ENCODE measurements at places on chromosomes 1 and 21.

DNA sequence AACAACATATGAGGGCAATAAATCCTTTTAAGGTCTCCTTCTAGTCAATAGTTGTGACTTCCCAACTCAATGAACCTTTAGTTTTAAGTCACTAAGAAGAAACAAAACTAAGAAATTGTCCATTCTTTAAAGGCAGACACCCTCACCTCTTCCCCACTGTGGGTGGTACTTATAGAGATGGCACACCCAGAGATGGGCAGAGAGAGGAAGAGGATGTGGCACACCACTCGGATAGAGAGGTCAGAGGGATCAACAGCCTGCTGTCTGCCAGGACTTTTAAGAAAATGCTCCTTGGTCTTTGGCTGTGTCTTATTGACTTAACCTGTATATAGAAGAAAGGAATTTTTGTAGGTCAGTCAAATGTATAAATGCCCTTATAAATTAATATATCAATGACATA, 45.1 kb downstream of the FASLG start:
- DNase-seq = no peak

DNA sequence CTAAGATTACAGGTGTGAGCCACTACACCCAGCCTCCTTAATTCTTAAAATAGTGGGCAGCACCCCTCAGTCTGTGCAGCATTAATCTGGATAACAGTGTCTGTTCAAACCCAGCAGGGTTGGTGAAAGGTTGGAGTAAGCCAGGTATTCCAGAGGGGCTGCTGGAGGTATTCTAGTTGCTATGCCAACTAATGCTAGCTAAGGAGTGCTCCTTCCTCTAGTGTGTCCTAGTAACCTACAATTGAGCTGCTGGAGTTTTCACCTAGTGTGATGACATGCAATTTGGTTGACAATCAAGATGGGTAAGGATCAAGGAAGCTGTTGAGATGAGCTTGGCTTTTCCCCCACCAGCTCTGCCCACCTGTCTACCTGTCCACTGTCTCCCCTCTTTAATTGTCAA, 100.2 kb upstream of the IPO9 start:
- no peak for DNase-seq

DNA sequence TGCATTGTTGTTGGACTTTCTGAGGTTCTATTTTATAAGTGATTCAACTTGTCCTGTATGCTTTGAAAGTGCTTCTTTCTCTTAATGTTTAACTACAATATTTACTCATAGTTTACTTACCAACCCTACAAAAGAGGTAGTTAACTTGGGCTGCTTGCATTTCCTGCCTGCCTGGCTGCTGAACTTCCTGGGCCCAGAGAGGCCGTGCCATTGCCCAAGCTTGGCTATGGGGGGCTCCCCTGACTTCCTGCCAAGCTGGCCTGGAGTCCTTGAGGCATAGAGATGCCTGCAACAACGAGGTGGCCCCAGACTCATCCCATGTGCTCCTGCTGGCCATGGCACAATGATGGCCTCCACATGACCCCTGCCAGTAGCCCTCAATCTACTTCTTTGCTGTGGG, 361.6 kb upstream of the PLD5 start:
- DNase-seq = no peak

GRCh38 chr1:186046437-186047211, 312.4 kb downstream of the HMCN1 start:
- no peak for DNase-seq

- DNase-seq = no peak
Measured at GRCh38 chr1:20233866-20234265, 47.5 kb upstream of the PLA2G2C start.

DNA sequence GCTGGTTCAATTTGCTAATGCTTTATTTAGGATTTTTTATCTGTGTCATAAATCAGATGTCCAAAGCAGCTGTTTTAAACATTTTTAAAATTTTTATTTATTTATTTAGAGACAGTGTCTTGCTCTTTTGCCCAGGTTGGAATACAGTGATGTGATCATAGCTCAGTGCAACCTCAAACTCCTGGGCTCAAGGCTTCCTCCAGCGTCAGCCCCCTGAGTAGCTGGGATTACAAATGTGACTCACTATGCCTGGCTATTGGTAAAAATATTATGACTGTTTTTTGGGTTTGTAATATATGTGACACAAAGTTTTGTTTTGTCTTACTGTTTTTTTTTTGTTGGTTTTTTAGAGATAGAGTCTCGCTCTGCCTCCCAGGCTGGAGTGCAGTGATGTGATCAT, 11.8 kb downstream of the ZBED6 start:
- peak; percentile 64 for DNase-seq

DNA sequence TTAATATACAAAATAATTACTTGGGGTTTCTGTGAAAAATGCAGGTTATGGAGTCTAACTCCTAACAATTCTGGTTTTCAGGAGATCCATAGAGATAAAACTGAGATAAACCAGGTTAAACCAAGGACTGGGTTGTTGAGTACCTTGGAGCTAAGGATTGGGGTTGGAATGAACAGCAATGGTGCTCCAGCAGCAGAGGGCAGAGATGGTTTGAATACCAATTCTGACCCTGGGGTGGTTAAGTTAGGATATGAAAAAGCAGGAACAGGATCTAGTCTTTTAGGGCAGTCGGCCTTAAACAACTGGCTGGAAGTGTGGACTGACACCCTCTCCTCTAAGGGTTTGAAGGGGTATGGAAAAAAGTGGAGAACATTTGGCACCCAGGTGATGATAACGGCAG, 53.0 kb downstream of the UROD start:
- no peak for DNase-seq

DNA sequence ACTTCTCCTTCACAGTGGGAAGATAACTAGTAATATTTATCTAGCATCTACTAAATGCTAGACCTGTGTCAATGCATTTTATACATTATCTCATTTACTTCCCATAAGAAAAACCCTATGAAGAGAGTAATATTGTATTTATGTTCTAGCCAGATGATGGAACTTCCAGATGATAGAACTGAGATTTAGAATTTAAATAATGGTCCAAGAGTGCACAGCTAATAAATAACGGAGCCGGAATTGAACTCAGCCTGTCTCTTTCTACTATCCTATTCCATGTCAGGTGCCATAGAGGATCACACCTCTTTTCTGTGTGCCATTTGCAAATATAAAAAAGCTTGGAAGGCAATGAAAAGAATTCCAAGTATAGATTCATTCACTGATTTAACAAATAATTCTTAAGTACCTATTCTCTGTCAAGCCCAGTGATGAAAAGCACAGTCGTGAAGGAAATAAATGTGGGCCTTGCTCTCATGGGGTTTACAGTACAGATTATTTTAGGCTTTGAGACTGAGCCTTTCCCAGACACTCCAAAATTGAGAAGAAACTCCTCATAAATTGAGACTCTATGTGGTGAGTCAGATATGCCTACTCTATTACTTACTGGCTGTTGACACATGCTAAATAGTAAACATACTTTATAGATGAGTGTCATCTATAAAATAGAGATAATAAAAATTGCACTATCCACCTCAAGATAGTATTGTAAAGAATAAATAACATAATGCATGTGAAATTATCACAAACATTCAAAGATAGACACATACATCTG, 378.0 kb upstream of the PRMT6 start:
- no peak for DNase-seq

GRCh38 chr1:241308471-241308870, 48.5 kb downstream of the RGS7 start:
- no peak for DNase-seq

- no peak for DNase-seq
Measured at GRCh38 chr1:110107867-110108469, 4.3 kb upstream of the UBL4B start.

DNA sequence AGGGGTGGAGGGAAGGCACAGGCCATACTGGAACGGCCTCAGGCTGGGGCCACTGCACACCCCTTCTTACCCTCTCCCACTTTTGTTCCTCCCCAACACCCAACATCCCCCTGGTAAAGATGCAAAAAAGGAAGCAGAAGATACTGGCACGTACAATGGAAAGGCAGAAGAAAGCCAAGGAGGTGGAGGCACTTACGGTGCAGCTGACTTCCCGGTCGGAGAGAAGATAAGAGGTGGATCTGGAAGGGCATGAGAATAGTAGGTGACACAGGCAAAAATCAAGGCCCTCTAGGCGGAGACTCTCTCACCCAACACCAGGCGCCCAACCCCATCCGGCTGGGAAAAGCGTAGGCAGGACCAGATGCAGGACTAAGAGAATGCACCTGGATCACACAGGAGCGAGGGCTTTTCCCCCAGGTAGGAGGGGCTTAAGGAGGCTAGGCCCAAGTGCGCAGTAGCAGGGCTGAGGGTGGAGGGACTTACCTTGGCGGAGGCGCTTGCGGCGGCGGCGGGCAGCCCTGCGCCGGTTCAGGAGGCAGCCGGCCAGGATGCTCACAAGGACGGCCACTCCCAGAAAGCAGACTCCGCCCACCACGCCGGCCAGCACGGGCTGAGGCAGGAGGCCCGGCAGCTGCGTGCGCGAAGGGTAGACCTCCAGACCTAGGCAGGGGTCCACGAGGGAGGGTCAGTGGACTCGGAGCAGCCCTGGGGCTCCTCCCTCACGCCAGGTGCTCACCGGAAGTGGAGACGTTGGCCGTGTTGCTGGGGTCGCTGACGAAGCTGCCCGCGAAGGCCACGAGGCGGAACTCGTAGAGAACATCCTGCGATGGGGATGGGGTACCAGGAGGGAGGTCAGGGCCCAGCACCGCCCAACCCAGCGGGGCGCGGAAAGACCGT, 4.1 kb upstream of the TAGLN2 start:
- DNase-seq = no peak

DNA sequence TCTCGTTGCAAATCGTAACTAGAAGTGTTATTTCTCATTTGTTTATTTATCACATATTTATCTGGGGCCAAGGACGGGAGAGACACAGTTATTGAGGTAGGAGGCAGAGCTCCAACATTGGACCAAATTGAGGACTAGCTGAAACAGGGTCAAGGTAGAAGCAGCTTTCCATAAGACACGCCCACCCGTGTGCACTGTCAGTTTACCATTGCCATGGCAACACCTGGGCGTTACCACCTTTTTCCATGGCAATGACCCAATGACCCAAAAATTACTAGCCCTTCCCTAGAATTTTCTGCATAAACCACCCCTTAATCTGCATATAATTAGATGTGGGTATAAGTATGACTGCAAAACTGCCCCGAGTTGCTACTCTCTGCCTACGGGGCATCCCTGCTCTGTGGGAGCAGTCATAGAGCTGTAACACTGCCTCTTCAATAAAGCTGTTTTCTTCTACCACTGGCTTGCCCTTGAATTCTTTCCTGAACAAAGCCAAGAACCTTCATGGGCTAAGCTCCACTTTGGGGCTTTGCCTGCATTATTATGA, 72.7 kb downstream of the FBXO2 start:
- DNase-seq = no peak

DNA sequence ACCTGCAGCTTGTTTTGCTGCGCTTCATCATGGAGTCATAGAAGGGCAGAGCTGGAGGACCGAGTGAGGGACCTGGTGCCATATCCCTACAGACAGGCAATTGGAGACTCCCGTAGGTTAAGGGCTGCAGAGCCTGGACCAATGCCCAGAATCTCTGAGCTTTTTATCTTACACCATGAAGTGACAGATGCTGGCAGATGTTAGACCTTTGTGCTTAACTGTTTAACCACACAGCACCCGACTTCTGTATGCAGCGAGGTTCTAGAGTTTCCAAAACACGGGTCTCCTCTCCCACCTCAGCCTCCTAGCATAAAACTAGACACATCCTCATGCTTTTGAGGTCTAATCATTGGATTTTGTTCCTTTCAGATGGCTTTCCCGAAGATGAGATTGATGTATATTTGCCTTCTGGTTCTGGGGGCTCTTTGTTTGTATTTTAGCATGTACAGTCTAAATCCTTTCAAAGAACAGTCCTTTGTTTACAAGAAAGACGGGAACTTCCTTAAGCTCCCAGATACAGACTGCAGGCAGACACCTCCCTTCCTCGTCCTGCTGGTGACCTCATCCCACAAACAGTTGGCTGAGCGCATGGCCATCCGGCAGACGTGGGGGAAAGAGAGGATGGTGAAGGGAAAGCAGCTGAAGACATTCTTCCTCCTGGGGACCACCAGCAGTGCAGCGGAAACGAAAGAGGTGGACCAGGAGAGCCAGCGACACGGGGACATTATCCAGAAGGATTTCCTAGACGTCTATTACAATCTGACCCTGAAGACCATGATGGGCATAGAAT, 47.6 kb downstream of the B3GALT5 start:
- DNase-seq = peak; percentile 83

DNA sequence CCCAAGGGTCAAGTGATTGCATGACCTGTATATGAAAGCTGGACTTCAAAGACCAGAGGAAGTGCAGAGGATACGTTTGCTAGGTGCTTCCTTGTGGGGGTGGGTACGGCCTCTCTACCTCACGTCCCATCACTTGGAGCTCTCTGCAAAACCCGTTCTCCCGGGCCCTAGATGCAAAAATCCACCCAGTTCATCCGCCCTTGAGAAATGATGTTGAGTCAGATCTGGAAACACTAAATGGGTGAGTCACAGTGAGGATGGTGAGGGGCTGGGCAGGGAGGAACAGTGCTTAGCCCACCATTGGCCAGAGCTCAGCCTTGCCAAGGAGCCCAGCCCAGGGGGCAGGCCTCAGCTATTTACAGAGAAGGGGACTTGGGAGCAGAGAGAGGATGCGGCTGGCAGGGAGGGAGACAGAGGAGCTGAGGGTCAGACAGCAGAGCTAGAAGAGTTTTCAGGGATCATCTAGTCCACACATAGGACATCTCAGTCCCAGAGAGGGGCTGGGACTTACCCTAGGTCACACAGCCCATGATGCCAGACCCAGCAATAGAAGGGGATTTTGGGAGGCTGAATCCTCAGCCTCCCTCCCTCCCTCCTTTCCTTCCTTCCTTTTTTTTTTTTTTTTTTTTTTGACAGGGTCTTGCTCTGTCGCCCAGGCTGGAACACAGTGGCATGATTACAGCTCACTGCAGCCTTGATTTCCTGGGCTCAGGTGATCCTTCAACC, 14.6 kb downstream of the ARHGEF10L start:
- DNase-seq = no peak

DNA sequence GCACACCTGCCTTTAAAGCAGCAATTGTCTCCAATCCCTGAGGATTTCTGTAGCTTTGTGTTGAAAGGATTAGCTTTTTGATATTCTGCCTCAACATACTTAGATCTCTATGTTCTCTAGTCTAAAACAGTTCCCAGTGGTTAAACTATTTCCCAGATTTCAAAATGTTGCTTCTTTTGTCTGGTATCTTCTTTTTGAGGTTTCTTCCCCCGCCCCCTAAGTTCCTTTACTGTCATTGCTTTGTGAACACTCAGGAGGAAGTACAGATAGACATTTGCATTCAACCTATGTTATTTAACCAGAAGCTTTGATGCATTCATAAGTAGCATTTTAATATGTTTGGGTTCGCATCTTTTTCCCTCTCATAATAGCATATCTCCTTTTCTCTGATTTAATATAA, 33.5 kb downstream of the CYYR1 start:
- no peak for DNase-seq

DNA sequence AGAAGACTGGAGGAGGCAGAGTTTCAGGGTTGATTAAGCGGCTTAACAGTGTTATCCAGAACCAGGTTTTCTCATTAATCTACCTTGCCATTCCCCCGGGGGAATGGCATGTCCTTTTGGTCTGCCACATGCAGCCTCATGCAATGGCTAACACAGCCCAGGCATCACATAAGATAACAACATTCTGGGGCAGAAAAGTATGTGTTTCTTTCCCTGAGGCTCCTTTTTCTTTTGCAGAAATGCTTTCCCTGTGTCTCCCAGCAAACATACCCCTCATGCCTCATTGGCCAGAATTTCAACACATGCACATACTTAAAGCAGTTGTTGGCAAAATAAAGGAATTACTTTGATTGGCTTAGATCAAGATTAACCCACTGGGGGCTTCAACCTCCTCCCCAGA, 98.6 kb downstream of the OMA1 start:
- no peak for DNase-seq

All from non-pigmented ciliary epithelial cell (primary cell).